ENCODE measurements at places on chromosomes 7 and 10.

DNA sequence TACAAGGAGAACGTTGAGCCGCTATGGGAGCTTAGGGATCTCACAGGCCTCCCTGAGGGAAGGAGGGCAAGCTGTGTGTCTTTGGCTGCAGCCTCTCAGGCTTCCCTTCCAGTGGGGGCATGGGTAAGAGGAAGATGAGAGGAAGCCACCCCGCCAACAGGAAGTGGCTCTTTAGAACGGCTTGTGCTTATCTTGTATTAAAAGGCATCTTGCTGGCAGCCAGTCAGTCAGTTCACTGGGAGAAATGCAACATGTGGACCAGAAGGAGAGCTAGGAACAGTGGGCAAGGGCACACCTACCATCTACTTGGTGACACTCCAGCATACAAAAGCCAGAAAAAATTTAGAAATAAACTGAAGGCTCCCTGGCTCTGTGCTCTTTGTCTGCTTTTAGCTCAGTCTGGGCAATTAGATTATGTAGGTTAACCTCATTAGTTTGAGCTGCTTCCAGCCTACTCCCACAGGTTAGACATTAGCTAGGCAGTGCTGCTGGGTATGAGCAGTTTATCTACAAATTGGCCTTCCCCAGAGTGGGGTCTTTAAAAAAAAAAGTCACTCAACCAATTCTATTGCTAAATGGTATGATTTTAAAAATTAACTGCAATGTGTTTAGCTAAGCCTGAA is 595.9 kb downstream of the KCNMA1 start:
- DNase-seq = no peak

DNA sequence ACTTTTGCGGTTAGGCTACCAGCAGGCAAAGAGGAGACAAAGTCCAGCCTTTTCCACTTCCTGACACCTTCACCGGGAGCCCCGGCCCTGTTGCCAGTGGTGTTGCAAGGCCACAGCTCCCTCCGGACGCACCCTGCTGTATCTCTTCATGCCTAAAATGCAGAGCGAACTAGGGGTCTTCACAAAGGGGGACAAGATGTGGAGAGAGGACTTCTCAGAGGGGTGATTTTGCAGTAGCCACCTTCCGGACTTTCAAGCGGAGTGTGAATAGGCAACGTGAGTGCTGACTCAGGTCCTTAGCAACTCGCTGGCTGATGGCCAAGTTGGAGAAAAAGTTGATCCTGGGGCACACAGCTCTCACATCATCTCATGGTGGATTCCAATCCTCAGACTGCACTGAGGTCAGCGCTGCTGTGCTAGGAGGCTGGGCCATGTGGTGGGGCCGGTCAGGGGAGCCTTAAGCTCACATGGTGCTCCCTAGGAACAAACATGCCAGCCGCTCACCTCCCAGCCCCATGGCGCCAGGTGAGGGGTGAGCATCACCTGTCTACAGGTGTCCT is 166.3 kb downstream of the LCOR start:
- no peak for DNase-seq

GRCh38 chr7:30479202-30480120 is 877 bp upstream of the NOD1 start:
- no peak for DNase-seq

- DNase-seq = no peak
These were observed 156.1 kb downstream of the KIF20B start for GRCh38 chr10:89857431-89858042.

DNA sequence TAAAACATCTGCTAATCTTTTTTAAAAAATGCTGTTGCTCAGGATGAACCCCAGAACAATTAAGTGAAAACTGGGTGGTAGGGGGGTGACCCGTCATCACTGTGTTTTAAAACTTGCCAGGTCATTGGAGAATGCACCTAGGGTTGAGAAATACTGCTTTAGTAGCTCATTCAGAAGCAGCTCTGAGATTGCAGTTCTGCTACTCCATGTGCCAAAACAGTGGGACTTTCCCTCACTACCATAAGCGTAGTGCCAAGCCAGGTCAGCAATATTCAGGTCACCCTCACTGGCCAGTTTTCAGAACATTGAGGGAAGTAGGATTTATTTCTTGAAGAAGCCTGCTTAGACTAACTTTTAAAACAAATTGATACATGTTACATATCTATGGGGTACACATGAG is 5.2 kb downstream of the STEAP2 start:
- DNase-seq = no peak

GRCh38 chr10:89217057-89217990 is 10.2 kb upstream of the CH25H start:
- peak; percentile 46 for DNase-seq

- no peak for DNase-seq
These were observed 2.2 kb upstream of the KNDC1 start for GRCh38 chr10:133157662-133158436.

DNA sequence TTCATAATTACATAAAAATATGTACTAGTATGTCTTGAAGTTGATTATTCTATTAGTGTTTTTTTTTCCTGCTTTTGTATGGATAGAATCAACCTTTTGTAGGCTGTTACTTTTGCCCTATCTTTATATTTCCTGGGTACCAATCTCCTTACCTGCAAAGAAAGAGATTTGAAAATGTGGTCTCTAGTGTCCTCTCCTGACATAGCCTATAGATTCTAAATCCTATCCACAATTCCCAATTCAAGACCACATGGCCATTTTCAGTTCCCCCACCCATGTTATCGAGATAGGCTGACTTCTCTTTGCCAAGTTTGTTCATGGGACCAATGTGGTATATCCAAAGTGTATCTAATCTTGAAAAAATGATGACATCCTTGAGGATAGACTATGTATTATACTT is 269.4 kb upstream of the SEMA3D start:
- no peak for DNase-seq

DNA sequence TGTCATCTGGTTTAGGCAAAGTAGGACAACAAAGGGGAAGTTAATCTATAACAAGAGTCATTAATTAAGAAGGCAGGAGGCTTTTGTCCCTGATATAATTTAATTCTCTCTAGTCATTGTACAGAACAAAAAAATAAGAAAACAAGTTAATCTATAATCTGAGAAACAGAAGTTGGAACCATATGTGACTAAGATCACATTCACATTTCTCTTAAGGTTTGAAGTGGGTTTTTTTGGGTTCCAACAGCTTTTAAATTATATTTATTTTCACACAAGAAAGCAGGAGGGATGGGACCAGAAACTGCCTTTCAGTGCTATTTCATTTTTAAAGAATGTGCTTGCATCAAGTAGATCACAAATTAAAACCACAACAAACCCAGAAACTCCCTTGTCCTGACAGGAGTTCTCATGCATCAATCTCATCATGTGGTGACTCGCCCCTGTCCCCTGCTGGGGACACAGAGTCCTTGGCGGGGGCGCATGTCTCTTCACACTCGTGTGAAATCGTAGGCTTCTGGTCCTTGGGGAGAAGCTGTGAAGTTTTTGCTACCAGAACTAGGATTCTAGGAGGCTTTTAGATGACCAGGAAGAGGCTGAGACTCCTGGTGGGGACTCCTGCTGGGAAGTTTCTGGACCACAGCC is 10.1 kb upstream of the OPN4 start:
- DNase-seq = no peak

GRCh38 chr10:17033529-17034260 is 95.9 kb downstream of the CUBN start:
- DNase-seq = no peak

DNA sequence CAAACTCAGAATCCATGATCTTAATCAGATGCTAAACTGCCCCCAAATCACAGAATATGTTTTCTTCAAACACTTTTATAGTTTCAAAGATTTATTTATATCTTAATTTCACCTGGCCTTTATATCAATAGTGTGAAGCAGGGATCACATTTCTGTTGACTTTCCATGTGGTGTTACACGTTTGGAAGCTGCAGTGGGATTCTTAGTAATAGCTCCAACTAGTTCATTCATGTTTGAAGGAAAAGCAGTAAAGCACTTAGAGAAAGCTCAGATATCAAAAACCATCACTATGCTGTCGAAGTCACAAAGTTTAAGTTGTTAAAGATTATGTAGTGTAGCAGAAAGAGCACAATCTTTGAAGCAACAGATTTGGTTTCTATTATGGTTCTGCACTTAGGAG is 16.8 kb downstream of the ENO4 start:
- DNase-seq = no peak

DNA sequence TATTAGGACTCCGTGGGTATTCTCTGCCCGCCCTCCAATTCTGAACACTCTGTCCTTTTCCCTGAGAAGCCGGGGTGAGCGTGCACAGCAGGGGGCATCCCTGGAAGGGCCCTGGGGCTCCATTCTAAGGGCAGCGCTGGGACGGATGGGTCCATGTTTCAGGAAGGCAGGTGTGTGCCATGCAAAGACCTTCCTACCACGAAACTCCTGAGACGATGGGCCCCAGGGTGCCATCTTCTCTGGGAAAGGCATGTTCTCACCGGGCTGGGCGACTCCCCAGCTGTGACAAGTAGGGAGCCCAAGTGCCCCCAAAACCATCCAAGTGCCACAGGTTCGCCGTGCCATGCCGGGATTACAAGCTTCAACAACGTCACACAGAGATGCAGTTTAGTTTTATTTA is 256.7 kb downstream of the DNAJB6 start:
- DNase-seq = no peak

- no peak for DNase-seq
These were observed 52.8 kb upstream of the CHST3 start for GRCh38 chr10:71911296-71911953.

DNA sequence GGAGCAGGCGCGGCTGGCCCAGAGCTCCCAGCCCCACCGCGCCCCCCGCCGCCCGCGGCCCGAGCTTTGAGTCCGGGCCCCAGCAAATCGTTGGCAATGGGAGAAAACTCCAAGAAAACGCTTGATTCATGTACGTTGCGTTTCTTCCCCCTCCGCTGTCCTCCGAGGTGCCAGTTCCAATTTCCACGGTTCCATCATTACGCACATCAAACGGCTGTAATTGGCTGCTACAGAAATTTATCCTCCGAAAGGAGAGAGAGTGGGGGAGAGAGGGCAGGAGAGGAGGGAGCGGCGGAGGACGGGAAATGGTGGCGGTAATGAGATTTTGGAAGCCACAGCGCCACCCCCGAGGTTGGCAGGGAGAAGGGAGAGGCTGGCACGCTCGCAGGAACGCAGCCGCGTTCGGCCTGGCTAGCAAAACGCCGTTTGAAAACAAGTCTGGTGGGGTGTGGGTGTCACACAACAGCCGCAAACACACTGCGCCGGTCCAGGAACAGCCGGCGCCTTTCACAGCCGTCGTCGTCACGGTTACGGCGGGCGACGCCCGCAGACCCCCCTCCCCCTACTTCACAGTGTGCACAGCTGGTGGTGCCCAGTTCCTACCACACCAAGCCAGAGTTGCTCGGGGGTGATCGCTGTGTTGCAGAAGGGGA is 57.5 kb downstream of the UNCX start:
- no peak for DNase-seq

- no peak for DNase-seq
These were observed 156.2 kb upstream of the ZMIZ1 start for GRCh38 chr10:78912361-78913218.

- no peak for DNase-seq
These were observed 60.8 kb upstream of the HABP2 start for GRCh38 chr10:113491967-113492565.

DNA sequence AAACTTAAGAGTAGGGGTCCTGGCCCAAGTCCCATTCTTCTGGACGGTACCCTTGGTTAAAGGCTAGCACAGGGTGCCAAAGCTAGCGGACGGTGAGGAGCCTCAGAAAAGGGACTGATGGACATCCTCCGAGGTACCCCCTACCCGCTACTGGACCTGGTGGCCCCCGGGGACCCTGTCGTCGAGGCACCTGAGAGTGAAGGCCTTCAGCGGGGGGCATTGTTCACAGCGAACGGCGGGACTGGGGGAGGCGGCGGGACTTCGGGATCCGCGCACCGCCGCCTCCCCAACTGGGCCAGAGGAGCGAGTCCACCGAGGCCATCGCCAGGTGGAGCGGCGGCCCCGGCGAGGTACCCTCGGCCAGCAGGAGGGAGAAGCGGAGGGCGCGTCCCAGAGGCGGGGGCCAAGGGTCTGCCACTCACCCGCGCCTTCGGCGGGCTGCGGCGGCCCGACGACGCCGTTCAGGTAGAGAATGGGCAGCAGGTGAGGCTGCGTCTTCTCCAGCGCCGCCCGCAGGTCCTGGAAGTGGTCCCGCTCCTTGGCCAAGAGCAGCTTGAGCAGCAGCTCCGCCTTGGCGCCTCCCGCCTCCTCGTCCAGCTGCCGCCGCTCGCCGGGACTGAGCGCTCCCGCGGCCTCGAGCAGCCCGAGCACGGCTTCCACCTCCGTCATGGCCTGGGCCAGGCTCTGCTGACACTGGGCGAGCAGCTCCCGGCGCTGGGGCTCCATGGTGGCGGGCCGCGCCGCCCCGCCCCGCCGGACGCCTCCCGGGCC is 575 bp downstream of the DLG5 start:
- no peak for DNase-seq

DNA sequence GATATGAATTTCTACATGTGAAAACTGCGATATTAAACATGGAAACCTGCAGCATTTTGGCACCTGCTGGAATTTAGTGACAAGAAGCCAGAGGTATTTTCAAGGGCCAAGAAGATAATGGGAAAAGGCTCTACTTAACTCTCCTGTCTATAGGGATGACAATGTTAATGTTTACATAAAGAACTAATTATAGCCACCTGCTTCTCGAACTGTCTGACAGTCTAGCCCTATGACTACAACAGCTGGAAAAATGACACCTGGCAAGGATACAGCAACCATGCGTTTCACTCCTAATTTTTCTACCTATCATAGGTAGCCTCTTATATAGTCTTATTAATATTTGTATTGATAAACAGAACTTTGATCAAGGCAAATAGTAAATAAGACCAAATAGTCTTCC is 49.6 kb downstream of the MAGI2 start:
- DNase-seq = no peak

GRCh38 chr10:84428711-84429110 is 100.3 kb downstream of the CCSER2 start:
- DNase-seq = no peak

- DNase-seq = no peak
These were observed 72.3 kb upstream of the RNF32 start for GRCh38 chr7:156568258-156568657.

GRCh38 chr7:137962875-137963507 is 38.9 kb downstream of the CREB3L2 start:
- DNase-seq = no peak

GRCh38 chr7:34430456-34430855 is 227.6 kb upstream of the NPSR1 start:
- DNase-seq = no peak

DNA sequence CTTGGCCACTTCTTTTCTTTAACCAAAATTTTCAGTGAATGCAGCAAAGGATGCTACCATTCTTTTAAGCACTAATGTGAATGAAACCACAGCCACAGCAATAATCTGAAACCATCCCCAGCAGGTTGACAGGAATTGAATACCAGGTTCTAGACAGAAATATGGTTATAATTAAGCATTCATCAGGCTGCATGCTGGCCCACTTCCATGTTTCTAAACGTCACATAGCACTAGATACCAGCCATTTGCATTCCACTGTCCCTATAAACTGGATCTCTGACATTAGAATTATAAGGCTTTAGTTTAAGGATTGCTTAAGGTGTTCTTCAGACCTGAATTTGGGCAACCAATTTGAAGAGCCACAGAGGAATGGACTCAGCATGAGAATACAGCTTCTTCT is 340.8 kb upstream of the KLF6 start:
- no peak for DNase-seq

GRCh38 chr7:124459101-124460055 is 306.2 kb downstream of the GPR37 start:
- no peak for DNase-seq

Measured in T follicular helper cell (primary cell).